ENCODE measurements at places on chromosomes 5 and 9.
A peak's percentile ranks its signal among the peaks of the same experiment; 100 is the strongest.

DNA sequence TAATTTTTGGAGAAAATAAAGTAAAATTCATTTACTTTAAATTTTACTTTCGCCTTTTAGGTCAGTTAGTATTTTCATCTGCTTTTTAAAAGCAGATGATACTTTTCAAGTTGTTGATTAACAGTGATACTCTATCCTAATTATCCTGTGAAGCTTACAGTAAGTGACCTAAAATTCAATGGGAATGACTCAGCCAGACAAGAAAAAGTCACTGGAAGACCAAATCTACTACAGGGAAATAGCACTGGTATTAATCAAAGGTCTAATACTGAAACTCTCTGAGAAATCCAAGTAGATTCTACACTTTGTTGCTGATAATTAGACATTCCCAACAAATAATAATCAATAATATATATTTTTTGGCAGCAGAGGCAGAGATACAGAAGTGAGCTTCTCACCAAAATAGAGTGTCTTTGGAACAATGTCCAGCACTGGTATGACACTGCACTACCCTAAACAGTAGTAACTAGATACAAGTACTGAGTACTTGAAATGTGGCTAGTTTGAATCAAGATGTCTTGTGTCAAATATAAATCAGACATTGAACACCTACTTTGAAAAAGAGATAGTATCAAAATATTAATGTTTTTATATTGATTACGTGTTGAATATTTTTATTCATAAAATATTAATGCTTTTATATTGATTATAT lies 22.8 kb upstream of the ELL2 start:
- DNase-seq = no peak

DNA sequence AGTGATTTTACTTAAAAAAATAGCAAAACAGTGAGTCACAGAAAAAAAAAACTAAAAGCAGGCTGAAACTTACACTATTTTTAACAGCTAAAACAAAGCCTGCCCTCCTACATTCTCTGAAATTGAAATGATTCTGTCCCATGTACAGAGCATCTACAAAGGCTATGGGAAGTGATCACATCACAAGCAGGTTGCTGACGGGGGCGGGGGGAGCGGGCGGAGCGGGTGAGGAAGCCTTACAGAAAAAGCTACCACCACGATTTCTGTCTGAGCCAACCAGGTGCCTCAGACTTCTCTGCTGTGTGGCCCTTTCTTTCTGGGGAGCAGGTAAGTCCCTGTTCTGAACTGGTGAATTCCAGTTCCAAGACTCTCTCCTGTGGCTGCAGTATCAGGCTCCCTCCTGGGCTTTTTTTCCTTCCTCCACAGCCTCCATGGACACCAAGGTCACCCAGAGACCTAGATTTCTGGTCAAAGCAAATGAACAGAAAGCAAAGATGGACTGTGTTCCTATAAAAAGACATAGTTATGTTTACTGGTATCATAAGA lies 104.9 kb downstream of the ANKRD18B start:
- DNase-seq = no peak

DNA sequence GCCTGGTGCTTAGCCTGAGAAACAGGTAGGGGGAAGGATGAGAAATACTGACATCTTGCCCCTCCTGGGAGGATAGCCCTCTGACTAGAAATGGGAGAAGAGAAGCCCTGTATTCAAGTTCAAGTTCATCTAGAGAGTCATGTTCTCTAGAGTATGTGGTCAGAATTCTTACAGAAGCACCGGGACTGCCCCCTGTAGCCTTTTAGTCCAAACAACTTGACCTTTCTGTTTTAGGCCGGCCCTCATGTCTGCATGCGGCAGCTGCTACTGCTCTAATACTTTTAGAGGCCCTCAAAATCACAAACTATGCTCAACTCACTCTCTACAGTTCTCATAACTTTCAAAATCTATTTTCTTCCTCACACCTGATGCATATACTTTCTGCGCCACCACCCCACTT lies 47.7 kb downstream of the PHAX start:
- no peak for DNase-seq

DNA sequence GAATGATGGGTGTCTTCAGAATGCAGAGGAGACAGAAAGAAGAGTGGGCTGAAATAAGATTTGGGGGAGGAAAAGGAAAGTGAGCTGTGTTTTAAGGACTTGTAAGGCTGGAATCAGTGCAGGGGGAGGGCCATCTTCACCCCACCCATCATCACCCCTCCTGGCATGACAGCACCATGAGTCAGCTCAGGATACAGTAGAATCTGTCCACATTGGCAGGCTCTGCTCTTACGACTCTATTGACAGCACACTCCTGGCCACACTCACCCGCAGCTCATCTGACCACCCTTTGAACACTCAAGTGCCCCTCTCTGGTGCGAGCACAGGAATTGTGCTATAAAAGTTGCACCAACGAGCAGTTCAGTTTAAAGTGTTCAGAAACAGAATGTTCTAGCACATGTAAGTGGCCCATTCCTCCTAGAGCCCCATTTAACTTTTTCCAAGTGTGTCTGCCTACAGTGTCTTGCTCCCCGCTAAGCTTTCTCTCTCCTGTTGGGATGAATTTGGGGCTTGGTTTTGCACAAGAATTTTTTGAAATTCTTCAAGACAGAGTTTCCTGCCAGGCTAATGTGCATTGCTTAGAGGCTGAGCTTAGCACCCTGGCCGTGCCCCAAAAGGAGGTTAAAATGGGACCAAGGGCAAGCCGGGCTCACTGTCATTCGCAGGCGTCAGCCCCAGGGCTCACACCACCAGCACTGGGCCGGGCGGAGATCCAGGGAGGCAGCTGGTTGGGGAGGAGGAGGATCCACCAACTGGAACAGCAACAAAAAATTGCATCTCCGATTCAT lies 12.0 kb downstream of the ADRA1B start:
- DNase-seq = no peak

DNA sequence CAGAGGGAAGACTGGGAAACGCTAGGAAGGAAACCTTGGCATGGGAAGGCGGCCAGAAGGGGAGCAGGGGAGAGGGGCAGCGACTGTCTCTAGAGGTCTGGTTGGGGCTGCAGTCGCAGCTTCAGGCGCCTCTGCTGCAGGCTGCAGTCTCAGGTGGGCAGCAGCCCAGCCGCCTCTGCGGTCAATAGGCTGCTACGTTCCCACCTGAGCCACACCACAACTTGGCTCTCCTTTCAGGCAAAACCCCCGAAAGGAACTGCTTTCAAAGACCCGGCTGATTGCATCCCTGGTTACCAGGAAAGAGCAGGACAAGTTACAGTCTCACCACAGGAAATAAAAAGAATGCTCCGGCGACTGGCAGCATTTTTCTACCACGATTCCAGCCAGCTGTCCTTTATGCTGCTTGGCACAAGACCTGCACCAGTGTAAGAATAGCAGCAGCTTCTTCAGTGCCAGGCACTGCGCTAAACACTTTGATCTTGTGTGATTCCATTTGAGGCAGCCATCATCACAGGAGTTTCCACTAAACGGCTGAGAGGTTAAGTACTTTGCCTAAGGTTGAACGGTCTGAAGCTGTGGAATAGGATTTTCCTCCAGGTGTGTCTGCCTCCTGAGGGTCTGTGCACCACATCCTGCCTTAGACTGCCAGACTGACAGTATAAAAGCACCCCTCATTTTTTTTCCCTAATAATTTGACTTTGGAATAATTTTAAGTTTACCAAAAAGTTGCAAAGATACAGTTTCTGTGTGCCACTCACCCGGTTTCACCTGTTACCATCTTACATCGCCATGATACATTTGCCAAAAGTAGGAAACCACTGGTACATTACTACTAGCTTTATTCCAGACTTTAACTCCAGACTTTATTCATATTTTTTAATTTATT lies 7.5 kb downstream of the RPS14 start:
- DNase-seq = no peak

GRCh38 chr5:33160871-33161270 lies 279.9 kb upstream of the TARS1 start:
- DNase-seq = no peak

GRCh38 chr9:26142201-26142600 lies 464.0 kb upstream of the TUSC1 start:
- DNase-seq = no peak

GRCh38 chr5:52798938-52799337 lies 11.2 kb downstream of the ITGA1 start:
- no peak for DNase-seq

DNA sequence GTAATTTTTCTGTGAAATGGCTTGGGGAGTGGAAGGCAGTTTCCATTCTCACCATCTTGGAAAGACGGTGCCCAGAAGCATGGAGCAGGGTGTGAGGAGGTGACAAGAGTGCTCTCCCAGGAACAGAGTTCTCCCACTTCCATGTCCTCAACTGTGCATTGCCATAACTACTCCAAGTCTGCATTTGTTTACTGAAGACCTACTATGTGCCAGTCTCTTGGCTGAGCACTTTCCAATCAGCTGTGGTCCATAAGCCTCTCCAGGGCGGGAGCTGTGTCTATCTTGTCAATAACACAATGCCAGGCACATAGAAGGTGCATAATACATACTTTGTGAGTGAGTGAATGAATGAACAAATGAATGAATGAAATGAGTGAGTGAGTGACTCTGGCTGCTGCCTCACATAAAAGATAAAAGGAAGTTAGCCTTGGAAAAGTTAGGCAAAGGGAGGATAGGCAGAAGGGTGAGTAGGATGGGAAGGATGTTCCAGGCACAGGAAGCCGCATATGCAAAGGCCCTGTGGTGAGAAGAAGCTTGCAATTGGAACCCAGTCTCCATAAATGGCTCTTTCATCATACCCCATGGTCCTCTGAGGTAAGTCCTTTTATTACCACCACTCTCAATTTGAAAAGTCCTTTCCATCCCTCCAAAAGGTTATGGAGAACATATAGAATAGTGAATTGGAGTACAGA lies 31.3 kb upstream of the SH3PXD2B start:
- no peak for DNase-seq

GRCh38 chr5:36250427-36250826 lies 8.7 kb upstream of the NADK2 start:
- DNase-seq = no peak

- DNase-seq = no peak
Measured at GRCh38 chr9:94692601-94693000, 33.9 kb upstream of the AOPEP start.

GRCh38 chr9:114177423-114178064 lies 22.2 kb downstream of the COL27A1 start:
- DNase-seq = no peak

GRCh38 chr5:94779684-94780083 lies 161.2 kb downstream of the SLF1 start:
- DNase-seq = no peak

- DNase-seq = no peak
Measured at GRCh38 chr5:14408969-14409586, 172.5 kb upstream of the OTULINL start.

GRCh38 chr9:125374443-125375309 lies 113.0 kb downstream of the GAPVD1 start:
- peak; percentile 65 for DNase-seq

- no peak for DNase-seq
Measured at GRCh38 chr9:134604834-134605233, 36.8 kb upstream of the COL5A1 start.

GRCh38 chr5:150131978-150132694 lies 23.5 kb downstream of the PDGFRB start:
- no peak for DNase-seq

- no peak for DNase-seq
Measured at GRCh38 chr5:171261361-171261760, 47.7 kb upstream of the TLX3 start.

- DNase-seq = no peak
Measured at GRCh38 chr5:16573401-16573800, 43.4 kb downstream of the RETREG1 start.

DNA sequence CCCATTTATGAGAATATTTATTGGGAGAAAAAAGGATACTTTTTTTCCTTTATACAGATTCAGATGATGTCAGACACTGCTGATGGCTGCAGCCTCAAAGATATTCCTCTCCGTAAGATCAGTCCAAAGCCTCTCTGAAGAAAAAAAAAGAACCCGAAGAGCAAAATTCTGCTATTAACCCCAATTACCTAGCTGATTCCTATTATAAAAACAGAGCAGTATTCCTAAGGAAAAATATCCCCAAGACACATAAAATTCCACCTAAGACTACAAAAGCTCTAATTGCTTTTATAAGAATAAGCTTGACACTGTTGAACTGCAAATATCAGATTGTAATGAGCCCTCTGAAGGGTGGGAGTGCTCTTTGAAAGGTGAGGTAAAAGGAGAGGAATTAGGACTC lies 138.7 kb downstream of the CDH6 start:
- no peak for DNase-seq

DNA sequence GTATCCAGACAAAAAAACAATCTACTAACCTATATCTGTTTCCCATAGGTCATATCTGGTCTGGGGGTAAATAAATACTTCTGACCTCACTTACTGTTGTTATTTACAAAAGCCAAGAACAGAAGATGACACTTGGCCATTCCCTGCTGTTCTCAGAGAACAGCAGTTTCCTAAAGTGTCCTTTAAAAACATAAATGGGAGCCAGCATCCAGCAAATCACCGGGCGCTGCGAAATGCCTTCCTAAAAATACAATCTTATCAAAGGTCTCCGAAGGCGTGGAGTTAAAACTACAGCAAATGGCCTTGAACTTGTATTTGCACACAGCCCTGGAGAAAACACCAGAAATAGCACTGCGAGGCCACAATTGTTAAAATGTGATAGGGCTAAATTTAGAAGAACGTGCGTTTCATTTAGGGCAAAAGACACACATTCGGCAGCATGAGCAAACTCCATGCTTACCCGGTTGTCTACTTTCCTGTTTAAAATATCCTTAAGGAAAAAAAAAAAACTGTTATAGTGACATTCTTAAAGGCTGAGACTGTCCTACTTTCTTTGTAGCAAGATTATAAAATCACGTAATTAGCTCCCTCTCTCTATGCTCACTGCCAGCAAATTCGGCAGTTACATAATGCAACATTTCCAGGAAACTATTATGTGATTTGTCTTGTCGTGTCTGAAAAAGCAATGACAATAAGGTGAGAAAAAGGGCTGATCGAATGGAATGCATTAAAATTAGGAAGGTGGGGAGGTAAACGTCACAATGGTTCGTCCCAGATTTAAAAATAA lies 1.5 kb downstream of the NFIL3 start:
- no peak for DNase-seq

- no peak for DNase-seq
Measured at GRCh38 chr5:151068433-151069197, 12.2 kb downstream of the TNIP1 start.

GRCh38 chr5:1251678-1252580 lies 26.7 kb downstream of the SLC6A18 start:
- DNase-seq = no peak

- peak; percentile 60 for DNase-seq
Measured at GRCh38 chr5:176810081-176810597, at the start of gene UNC5A. UNC5A (plus strand) TSS chr5:176810559; CDS start chr5:176810751, 192 bp downstream.

GRCh38 chr9:26949637-26950069 lies 2.6 kb upstream of the PLAA start:
- no peak for DNase-seq

GRCh38 chr5:140033037-140033760 lies 9.9 kb downstream of the NRG2 start:
- DNase-seq = no peak

DNA sequence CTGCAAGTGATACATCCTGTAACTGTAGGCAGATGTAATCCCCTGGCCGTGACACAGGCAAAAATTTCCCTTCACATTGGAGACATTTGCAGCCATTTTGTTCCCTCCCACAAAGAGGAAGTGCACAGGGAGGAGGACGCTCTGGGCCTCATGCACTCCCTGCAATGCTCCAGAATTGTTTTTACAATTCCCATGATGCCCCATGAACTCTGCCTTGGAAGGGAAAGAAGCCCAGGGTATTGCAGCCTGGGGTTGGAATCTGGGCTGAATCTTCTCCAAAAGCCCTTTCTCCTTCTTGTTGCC lies 491.7 kb downstream of the CCDC171 start:
- no peak for DNase-seq

Data from stimulated activated CD4-positive, alpha-beta T cell treated with anti-CD3 and anti-CD28 coated beads, TNF-alpha, amount 100 ng/mL, for 48 hours (primary cell).